ENCODE measurements at places on chromosomes 3 and 15.

DNA sequence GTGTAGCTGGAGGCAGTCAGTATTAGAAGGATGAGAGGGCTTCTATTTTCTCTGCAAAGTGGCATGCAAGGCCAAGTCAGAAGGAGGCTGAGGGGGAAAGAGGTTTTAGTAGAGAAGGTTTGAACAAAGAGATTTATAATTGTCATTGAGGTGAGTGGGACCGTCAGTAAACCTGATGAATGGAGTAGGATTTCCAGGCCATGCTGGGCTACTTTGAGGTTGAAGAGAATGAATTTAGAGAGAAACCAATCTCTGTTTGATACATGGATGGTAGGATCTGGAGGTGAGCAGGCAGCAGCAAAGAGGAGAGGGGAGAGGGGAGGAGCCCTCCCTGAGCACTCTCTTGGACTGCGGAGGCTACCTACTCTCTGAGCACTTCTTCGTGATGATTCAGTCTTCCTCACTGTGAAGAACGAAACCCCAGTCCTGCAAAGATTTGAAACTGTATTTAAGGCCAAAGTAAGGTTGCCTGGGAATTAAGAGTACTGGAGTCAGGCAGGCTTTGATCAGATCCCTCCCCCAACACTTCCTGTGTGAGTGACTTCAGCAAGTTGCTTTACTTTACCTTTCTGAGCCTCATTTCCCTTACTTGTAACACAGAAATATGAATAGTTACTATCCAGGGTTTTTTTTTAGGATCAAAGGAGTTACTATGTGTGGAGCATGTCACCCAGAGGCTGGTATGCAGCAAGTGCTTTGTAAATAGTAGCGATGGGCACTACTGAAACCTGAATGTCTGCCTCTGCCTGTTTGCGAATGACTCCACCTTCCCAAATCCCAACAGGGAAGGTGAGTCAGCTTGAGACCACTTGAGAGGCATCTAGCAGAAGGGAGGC is 75.8 kb downstream of the RPL39L start:
- no peak for DNase-seq

GRCh38 chr15:90386221-90386620 is 1.8 kb upstream of the IQGAP1 start:
- DNase-seq = no peak

GRCh38 chr3:101998256-101998926 is 149.1 kb downstream of the NFKBIZ start:
- no peak for DNase-seq

DNA sequence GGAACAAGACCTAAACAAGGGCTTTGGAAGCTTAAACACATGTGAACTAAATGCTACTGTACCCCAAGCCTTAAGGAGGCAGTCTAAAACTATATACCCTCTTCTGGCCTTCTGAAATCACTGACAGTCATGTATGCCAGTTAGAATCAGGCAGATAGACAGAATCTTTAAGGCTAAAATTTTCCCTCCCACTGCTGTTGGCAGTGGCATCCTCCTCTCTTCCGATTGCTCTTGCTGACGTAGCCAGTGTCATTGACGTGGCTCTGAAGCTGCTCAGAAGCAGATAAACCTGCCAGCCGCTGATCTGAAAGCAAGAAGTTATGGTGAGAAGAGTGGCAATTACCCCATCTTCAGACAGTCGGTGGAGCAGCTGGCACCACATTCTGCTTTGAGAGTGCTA is 3.3 kb downstream of the RYR3 start:
- DNase-seq = no peak

DNA sequence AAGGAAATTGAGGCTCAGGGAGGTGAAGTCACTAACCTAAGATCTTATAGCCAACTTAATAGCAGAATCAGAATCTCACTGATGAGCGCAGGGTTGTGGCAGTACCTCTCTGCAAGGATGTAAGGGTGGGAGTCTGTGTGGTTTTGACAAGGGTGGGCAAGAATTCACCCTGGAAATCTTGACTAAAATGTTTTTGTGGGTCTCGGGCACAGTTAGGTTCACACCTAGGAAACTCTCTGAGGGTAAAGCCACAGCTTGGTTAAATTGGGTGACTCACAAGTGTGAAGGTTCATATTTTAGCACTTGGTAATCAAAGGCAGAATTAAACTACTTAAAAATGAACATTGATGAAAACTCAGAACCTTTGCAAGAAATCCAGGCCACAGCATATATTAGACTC is 178.2 kb upstream of the EOMES start:
- DNase-seq = no peak

DNA sequence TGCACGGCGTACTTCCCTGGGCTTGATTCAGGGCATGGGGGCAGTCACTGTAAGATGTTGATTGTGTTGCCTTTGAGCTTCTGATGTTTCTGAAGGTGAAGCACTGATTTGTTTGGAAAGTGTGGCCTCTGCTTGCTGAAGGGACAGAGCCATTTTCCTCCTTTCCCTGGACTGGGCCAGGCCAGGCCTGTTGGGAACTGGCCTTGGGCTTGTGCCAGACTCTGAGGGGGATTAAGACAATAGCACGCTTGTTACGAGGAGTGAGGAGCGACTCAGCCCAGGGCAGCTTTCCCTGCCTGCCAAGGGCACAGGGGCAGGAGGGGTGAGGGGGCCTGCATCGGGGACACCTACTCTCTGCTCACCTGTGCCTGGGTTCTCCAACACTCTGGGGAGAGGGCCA is 42.9 kb downstream of the LINGO1 start:
- DNase-seq = no peak

DNA sequence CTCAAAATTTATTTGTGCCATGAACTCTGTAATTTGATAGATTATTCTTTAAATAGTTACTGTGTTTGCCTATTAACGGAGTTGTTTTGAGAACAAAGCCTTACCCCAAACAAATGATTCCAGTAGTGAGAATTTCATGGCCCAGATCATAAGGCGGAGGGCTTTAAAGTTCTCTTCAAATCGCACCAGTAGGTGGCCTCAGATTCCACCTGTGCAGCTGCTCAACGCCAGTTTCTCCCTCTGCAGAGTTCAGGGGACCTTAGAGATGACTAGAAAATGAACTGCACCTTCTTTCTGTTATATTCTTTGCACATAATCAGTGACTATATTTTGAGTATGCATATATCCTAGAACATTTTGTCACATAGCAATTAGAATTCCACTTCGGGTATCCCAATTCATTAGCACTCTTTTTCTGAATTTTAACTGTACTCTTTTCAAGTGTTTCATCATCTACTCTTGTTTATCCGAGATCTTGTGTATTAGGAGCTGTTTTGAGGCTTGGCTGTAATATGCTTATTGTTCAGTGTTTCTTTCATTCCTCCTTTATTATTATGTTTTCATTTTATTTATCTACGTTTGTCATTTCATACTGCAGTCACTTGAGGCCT is 232.6 kb upstream of the CHRM5 start:
- no peak for DNase-seq

DNA sequence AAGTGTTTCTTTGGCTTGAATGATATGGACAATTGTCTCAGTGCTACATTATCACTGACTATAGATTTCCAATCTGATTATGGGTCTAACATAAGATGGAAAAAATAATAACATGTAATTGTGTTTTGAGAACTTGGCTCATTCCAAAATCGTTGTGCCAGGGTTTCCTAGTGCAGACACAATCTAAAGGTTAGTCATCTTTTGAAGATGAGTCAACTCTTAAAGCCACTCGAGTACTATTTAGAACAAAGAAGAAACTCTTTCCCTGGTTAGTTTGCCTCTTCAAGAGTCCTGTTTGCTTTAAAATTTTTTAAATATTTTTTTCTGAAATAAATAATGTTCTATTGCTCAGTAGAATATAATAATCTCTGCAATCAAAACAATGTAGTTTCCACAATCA is 301.0 kb downstream of the CADM2 start:
- no peak for DNase-seq

GRCh38 chr3:16883057-16883722 is 1.6 kb upstream of the PLCL2 start:
- no peak for DNase-seq

GRCh38 chr3:43346978-43347749 is 60.8 kb downstream of the SNRK start:
- DNase-seq = peak; percentile 84

DNA sequence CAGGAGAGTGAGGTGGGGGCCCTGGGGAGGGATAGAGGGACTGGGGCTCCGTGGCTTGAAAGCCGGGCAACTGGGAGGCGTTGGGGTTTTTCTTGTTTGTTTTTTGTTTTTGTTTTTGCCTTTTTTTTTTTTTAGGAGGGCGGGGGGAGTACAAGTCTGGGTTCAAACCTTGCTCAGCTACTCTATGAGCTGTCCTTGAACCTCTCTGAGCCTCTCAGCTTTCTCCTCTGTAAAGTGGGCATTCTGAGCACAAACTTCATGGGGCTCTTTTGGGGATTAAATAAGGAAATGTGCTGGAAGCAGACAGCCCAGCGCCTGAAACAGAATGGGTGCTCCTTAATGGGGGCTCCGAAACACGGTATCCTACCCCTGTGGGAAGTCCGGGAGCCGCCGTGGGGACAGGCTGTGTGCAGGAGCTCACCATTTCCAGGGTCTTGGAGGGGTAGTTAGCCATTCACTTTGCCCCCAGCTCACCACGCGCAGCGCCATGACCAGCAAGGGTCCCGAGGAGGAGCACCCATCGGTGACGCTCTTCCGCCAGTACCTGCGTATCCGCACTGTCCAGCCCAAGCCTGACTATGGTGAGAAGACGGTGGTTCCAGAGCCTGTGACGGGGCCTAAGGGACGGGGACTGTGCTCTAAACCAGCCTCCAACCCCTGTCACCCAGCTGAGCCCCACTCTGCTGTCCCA is 388 bp downstream of the ACY1 start:
- no peak for DNase-seq

- no peak for DNase-seq
Measured at GRCh38 chr15:89326316-89326715, 8.3 kb downstream of the POLG start.

- no peak for DNase-seq
Measured at GRCh38 chr15:100929641-100930042, 10.5 kb downstream of the LRRK1 start.

DNA sequence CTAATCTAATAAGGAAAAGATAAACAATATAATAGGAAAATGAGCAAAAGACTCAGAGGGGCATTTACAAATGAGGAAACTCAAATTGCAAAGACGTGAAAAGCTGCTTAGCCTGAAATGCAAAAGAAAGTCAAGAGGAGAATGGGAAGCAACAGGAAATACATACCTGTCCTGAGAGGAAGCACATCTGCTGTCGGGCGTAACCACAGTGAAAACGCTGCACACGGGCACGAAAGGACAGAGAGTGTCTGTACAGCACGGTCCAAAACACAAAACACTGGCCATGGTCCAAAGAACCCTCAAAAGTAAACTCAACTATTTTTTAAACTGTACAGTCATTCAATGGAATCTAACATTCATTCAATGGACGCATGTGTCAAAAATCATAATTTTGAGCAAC is 100.6 kb downstream of the CHSY1 start:
- DNase-seq = no peak

- no peak for DNase-seq
Measured at GRCh38 chr3:23566499-23566898, 239.3 kb upstream of the UBE2E1 start.

DNA sequence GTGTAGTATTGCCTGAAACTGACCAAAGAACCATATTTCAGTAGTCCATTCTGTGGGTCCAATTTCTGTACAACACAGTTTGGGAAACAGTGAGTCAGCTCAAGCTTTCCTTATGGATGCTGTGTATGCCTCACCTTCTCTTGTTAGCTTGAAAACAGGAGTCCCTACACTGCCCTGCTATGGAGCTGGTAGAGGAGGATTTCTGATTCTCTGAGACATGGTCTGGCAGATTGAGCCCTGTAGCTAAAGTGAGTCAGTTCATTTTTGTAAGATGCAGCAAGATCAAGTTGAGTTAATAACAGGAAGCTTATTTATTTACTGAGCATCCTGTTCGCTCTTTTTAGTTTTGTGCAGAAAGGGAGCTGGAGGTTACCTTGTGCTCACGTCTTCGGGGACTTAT is 424.1 kb upstream of the RBMS3 start:
- DNase-seq = no peak

- no peak for DNase-seq
Measured at GRCh38 chr3:64188810-64189560, 36.3 kb downstream of the PRICKLE2 start.

GRCh38 chr3:24485511-24485910 is 9.1 kb downstream of the THRB start:
- no peak for DNase-seq
